ENCODE measurements at places on chromosomes 2 and 18. TPM values are rescaled to one million over a fixed set of nuclear protein-coding genes. Genes with fewer than 3 reads are reported as not detected.
A peak's percentile ranks its signal among the peaks of the same experiment; 100 is the strongest.

GRCh38 chr2:204328373-204328772, 216.9 kb upstream of the PARD3B start:
- DNase-seq, result no peak

DNA sequence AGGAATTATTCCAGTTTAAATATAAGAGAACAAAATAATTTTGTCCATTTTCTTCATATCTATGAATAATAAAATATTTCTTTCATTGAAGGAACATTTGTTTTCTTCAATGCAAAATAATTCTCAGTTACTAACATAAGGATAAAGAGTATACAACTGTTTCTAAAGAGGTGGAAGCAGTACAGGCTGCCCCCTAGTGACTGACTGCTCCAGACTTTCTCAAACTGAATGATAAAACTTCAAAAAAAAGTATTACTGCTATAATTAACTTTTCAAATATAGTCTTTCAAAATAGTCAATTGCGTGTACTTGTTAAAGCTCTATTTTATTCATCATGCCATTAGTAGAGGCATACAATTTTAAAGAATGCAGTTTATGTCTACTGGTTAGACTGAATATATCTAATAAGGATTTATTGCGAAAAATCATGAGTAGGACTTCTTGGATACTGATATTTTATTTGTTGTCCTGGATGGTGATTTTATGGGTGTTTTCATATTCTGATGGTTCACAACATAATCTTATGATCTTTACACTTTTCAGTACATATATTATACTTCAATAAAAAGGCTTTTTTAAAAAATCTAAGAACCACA, 100.1 kb downstream of the WDPCP start:
- DNase-seq, result peak; percentile 9

GRCh38 chr2:36702781-36703180, 6.3 kb downstream of the VIT start:
- DNase-seq, result no peak

The TTC31 gene
- total RNA-seq, result 19.9 TPM

The FAM117B gene
- total RNA-seq, result 1.7 TPM

The TMEM200C gene
- not detected for total RNA-seq

The AGXT gene
- not detected for total RNA-seq

- no peak for DNase-seq
Observed at GRCh38 chr18:63189817-63190216, 129.8 kb downstream of the BCL2 start.

The NEU2 gene
- total RNA-seq, result not detected
